RWPE2 (cell line): ENCODE measurements at places on chromosomes 3 and 15.

- DNase-seq: no peak
- H3K36me3 ChIP-seq: no peaks in the 10 kb centered on the region
- H3K27me3 ChIP-seq: no peaks in the 10 kb centered on the region
- no peaks in the 10 kb centered on the region for H3K4me1 ChIP-seq
- no peak overlapping the region for H3K27ac ChIP-seq
Observed at GRCh38 chr3:59286791-59287531, 237.1 kb upstream of the CFAP20DC start.

DNA sequence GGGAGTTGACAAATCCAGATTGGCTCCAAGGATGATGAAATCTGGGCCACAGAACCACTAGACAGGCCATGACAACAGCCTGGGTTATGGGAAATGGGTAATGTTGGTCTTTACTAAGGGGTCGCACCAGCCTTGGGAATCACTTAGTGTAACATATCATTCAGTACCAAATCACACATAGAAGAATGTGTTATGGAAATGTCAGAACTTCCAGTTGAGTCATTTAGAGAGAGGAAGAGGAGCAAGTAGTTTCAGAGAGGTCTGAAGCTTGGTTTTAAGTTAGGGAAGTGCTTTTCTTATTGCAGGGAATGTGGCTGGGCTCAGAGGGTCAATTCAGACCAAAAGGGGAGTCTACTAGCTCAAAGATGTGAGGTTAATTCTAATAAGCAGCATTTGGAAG lies 241.6 kb upstream of the ZPLD1 start:
- H3K4me1 ChIP-seq: peaks cover 55% of the 10 kb centered on the region
- H3K27me3 ChIP-seq: no peaks in the 10 kb centered on the region
- peak overlapping the region; percentile 82 for H3K27ac ChIP-seq

DNA sequence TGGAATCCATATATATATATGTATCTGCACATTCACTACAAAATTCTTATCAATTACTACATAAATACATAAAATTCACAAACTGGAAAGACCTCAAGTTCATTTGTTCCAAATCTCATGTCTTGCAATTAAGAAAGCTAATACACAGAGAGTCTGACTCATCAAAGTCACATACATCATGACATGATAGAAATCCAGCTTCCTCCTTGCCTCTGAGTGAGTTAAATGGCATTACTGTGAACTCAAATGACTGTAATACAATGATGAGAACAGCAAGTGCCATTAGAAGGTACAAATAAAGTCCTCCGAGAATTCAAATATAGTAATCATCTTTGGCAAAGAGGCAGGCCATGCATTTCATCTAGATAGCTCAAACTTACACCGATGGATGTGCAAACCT lies 55.1 kb upstream of the AGTR1 start:
- H3K36me3 ChIP-seq: no peaks in the 10 kb centered on the region
- no peaks in the 10 kb centered on the region for H3K4me1 ChIP-seq
- H3K4me3 ChIP-seq: no peak overlapping the region
- no peaks in the 10 kb centered on the region for H3K27me3 ChIP-seq
- no peak for DNase-seq
- no peak overlapping the region for H3K27ac ChIP-seq

- DNase-seq: no peak
- H3K4me1 ChIP-seq: no peaks in the 10 kb centered on the region
- H3K36me3 ChIP-seq: no peaks in the 10 kb centered on the region
- H3K27ac ChIP-seq: no peak overlapping the region
- H3K27me3 ChIP-seq: no peaks in the 10 kb centered on the region
Observed at GRCh38 chr3:64608741-64609140, 79.1 kb downstream of the ADAMTS9 start.

- H3K4me3 ChIP-seq: no peak overlapping the region
- H3K36me3 ChIP-seq: peaks cover 49% of the 10 kb centered on the region
- no peak for DNase-seq
Observed at GRCh38 chr3:134552784-134553183, 66.9 kb downstream of the CEP63 start.

DNA sequence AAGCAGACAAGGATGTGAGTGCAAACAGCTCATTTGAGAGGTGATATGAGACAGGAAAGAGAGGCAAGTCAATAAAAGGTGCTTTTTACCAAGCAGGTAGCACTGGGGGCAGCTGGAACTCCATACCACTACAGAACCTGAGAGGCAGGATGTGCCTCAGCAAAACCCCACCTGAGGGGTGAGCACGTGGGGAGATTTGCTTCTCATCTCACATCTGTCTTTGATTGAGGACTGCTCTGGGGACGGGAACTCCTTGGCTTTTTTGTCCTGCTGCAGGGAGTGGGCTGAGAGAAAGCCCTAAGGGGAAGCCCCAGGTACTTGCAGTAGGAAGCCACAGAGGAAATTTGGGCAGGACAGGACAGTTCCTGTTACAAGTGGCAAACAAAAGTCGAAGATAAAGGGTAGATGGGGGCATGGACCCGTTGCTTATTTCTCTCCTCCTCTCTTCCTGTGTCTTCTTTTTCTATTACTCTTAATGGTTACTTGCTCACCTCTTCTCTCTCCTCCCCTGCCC lies 27.1 kb downstream of the CFAP161 start:
- no peak overlapping the region for H3K4me3 ChIP-seq
- no peak for DNase-seq
- peaks cover 39% of the 10 kb centered on the region for H3K4me1 ChIP-seq
- H3K36me3 ChIP-seq: no peaks in the 10 kb centered on the region
- peak overlapping the region; percentile 45 for H3K27ac ChIP-seq

GRCh38 chr3:38655708-38656300 lies 6.3 kb upstream of the SCN5A start:
- H3K36me3 ChIP-seq: no peaks in the 10 kb centered on the region
- H3K4me3 ChIP-seq: no peak overlapping the region
- no peaks in the 10 kb centered on the region for H3K4me1 ChIP-seq
- no peak overlapping the region for H3K27ac ChIP-seq
- H3K27me3 ChIP-seq: peaks cover 3% of the 10 kb centered on the region

- no peaks in the 10 kb centered on the region for H3K27me3 ChIP-seq
- H3K36me3 ChIP-seq: peaks cover 12% of the 10 kb centered on the region
- no peak for DNase-seq
- H3K4me1 ChIP-seq: peaks cover 15% of the 10 kb centered on the region
- H3K4me3 ChIP-seq: no peak overlapping the region
- no peak overlapping the region for H3K27ac ChIP-seq
Observed at GRCh38 chr3:127595303-127595702, 2.9 kb upstream of the MCM2 start.
